ENCODE measurements at places on chromosomes 5 and 9. TPM values are rescaled to one million over a fixed set of nuclear protein-coding genes. Genes with fewer than 3 reads are reported as not detected.
A peak's percentile ranks its signal among the peaks of the same experiment; 100 is the strongest.

DNA sequence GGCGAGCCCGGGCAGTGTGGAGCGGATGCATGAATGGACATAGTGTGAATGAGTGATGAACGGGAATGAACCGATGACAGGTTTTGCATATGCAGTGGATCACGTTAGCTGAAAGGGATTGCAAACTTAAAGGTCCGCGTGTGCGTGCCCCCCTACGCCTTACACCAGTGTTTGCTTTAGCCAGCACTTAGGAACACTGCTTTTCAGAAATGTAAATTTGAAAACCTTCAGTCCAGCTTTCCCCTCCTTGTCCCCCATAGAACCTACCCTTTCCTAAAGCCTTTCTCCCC is 692 bp downstream of the PSAT1 start:
- no peaks in the 10 kb centered on the region for H3K4me1 ChIP-seq
- H3K27ac ChIP-seq = peak overlapping the region; percentile 98
- peaks cover 23% of the 10 kb centered on the region for H3K36me3 ChIP-seq
- H3K4me3 ChIP-seq = peak overlapping the region; percentile 98

PPP3R2 gene
- not detected for total RNA-seq

NREP gene
- total RNA-seq = 233 TPM

DOCK2 gene
- 1.7 TPM for total RNA-seq

DNA sequence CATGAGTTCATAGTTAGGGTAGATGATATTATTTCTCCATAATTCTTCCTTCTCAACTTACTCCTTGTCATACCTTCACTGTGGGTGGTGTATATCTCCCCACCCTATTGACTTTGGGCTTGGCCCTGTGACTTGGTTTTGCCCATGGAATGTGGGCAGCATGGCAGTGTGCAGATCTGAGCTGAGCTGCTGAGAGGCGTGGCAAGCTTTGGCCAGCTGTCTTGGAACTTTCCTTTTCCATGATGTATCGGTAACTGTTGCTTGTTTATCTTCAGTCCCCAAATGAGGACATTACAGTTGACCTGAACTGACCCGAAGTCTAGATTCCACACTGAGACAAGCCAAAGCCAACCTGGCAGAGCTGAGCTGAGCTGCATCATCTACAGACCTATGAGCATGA is 70.4 kb downstream of the RALGPS1 start:
- H3K36me3 ChIP-seq = no peaks in the 10 kb centered on the region
- no peak for DNase-seq
- no peaks in the 10 kb centered on the region for H3K27me3 ChIP-seq
- no peak overlapping the region for H3K4me3 ChIP-seq
- no peak overlapping the region for H3K27ac ChIP-seq

TEX10 gene
- total RNA-seq = 44.7 TPM

LCN15 gene
- 0.47 TPM for total RNA-seq

DNA sequence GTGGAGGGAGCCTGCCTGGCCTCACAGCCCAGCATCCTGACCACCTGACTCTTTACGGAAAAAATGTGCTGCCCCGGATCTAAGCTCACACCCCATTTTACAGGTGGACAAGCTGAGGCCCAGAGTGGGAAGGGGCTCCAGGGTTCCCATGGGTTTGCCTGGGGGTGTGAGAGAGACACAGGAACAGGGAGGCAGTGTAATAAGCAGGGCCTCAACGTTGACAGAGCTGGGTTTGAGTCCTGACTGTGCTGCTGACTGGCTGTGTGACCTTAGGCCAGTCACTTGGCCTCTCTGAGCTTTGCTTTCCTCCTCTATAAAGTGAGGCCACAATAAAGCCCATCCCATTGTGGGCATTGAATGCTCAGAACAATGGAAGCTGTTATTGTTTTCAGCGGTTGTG is 73.7 kb downstream of the HMCN2 start:
- no peaks in the 10 kb centered on the region for H3K27me3 ChIP-seq
- H3K36me3 ChIP-seq = no peaks in the 10 kb centered on the region
- DNase-seq = no peak
- no peak overlapping the region for H3K27ac ChIP-seq
- H3K4me3 ChIP-seq = no peak overlapping the region

GRIN1 gene
- not detected for total RNA-seq

DNA sequence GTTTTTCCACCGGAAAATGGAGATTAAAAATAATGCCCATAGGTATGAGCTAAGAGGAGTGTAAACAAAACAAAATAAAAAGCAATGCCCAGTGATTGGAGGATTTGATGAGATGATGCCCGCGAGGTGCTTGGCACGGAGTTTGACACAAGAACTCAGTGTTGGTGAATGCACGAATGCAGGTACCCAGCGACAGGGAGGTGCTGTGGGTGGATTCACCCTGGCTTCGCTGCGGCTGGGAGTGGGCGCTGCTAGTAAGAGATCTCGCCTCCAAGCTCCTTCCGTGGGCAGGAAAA is 526 bp upstream of the STXBP1 start:
- peaks cover 32% of the 10 kb centered on the region for H3K27me3 ChIP-seq
- peak overlapping the region; percentile 86 for H3K4me3 ChIP-seq
- no peak overlapping the region for H3K27ac ChIP-seq
- no peaks in the 10 kb centered on the region for H3K36me3 ChIP-seq
- H3K4me1 ChIP-seq = peaks cover 7% of the 10 kb centered on the region

DNA sequence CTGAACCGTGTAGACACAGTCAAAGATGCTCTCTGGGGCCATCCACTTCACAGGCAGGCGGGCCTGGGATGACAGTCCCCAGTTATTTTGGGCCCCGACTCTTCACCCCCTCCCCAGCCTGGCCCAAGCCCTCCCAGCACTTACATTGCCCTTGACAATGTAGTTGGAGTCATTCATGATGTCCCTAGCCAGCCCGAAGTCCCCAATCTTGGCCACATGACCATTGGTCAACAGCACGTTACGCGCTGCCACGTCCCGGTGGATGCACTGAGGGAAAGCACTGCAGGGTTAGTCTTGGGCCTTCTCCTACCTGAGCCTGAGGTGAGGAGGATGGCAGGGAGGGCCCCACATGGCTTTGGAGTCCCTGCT is 30.3 kb downstream of the CSF1R start:
- H3K4me1 ChIP-seq = peaks cover 8% of the 10 kb centered on the region
- H3K4me3 ChIP-seq = no peak overlapping the region
- H3K36me3 ChIP-seq = peaks cover 44% of the 10 kb centered on the region
- no peak for DNase-seq
- H3K27ac ChIP-seq = no peak overlapping the region

GRCh38 chr5:35771300-35771699 is 85.4 kb upstream of the IL7R start:
- H3K36me3 ChIP-seq = no peaks in the 10 kb centered on the region
- H3K27ac ChIP-seq = no peak overlapping the region
- no peaks in the 10 kb centered on the region for H3K4me1 ChIP-seq
- DNase-seq = no peak

GRCh38 chr5:9545992-9546851 is at the start of gene SEMA5A:
Gene SEMA5A (minus strand): TSS chr5:9546075. CDS start chr5:9379946, 166,129 bp downstream.
- H3K4me1 ChIP-seq = peaks cover 3% of the 10 kb centered on the region
- H3K36me3 ChIP-seq = peaks cover 61% of the 10 kb centered on the region
- peak; percentile 93 for DNase-seq
- peak within 1 kb of the TSS; percentile 100 for H3K4me3 ChIP-seq
- H3K27ac ChIP-seq = peak within 1 kb of the TSS; percentile 27

PCDHB14 gene
- 2.6 TPM for total RNA-seq

WHRN gene
- 7.0 TPM for total RNA-seq

GRCh38 chr5:74556006-74556405 is 84.5 kb downstream of the ENC1 start:
- no peaks in the 10 kb centered on the region for H3K27me3 ChIP-seq
- peak overlapping the region; percentile 67 for H3K27ac ChIP-seq
- H3K4me1 ChIP-seq = peaks cover 23% of the 10 kb centered on the region
- peak; percentile 79 for DNase-seq

DNA sequence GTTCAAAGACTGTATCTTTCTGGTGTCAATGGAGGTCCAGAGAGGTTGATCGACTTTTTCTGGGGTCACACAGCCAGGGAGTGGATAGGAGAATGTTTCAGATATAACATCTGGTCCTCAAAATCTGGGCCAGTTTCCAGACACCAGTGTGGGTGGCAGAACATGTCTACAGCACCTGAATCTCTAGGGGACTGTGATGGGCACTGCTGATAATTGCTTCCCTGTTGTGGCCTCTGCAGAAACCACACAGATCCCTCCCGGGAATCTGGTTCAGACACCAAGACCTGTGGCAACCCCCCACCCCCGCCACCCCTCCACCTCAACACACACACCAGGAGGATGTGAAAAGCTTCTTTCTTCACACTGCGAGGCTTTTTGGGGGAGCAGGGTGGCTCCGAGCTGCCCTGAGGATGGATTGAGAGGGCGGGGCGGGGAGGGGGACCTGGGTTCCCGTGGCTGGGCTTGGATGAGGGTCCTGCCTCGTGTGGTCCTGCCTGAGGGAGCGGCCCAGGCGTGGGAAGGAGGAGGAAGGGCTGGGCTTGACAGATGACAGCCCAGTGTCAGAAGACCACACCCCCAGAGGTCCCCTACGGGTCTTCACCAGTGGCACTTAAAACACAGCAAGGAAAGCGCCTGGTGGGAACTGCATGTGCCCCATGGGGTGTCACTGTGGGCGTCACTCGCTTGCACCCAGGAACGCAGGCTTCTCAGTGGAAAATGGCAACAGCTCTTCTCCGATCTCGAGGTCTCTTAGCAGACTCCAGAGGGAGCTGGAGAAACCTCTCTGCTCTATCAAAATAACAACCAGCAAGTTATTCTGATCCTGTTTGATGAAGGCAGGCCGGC is 55.2 kb downstream of the TRIP13 start:
- H3K36me3 ChIP-seq = no peaks in the 10 kb centered on the region
- no peak for DNase-seq
- H3K4me1 ChIP-seq = no peaks in the 10 kb centered on the region
- H3K27me3 ChIP-seq = no peaks in the 10 kb centered on the region
- no peak overlapping the region for H3K27ac ChIP-seq

CCNB1 gene
- total RNA-seq = 110 TPM

All from endodermal cell (in vitro differentiated cells).